Esophagus muscularis mucosa (tissue), 4 donors: ENCODE measurements at places on chromosomes 6 and 20. TPM values are rescaled to one million over a fixed set of nuclear protein-coding genes. Genes with fewer than 3 reads are reported as not detected.

GRCh38 chr6:87375315-87375714 is 30.7 kb downstream of the C6orf163 start:
- H3K4me3 ChIP-seq, result no peak overlapping the region
- no peaks in the 10 kb centered on the region for H3K36me3 ChIP-seq
- H3K27me3 ChIP-seq, result no peaks in the 10 kb centered on the region
- H3K4me1 ChIP-seq, result no peaks in the 10 kb centered on the region
- DNase-seq, result no peak
- H3K27ac ChIP-seq, result no peak overlapping the region

DNA sequence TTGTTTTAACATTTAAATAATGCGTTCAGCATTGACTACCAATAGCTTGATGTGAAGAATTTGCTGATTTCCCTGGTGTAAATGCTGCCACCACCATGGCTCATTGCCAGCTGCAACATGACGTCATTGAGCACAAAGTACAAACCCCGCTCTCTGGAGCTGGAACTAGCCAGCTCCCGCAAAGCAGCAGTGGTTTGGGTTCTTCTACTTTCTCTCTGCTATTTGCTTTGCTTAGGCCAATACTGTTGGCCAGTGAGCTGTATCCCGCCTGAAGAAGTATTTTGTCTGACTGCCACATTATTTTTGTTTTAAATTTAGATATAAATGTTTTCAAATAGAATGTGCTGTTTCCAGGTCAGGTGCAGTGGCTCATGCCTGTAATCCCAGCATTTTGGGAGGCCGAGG is 47.4 kb upstream of the KIF13A start:
- no peaks in the 10 kb centered on the region for H3K4me1 ChIP-seq
- H3K27me3 ChIP-seq, result no peaks in the 10 kb centered on the region
- no peak overlapping the region for H3K27ac ChIP-seq
- no peak overlapping the region for H3K4me3 ChIP-seq

GRCh38 chr20:22544462-22544861 is 39.9 kb downstream of the FOXA2 start:
- no peaks in the 10 kb centered on the region for H3K4me1 ChIP-seq
- no peaks in the 10 kb centered on the region for H3K36me3 ChIP-seq
- DNase-seq, result no peak

- H3K27ac ChIP-seq, result no peak overlapping the region
- no peak for DNase-seq
- no peaks in the 10 kb centered on the region for H3K36me3 ChIP-seq
- H3K4me1 ChIP-seq, result no peaks in the 10 kb centered on the region
Measured at GRCh38 chr6:68754681-68755213, 119.7 kb downstream of the ADGRB3 start.

GRCh38 chr6:4472222-4472621 is 304.0 kb upstream of the CDYL start:
- H3K27ac ChIP-seq, result no peak overlapping the region
- DNase-seq, result no peak
- no peaks in the 10 kb centered on the region for H3K4me1 ChIP-seq
- no peak overlapping the region for H3K4me3 ChIP-seq

- H3K36me3 ChIP-seq, result no peaks in the 10 kb centered on the region
- no peak overlapping the region for H3K27ac ChIP-seq
- no peaks in the 10 kb centered on the region for H3K4me1 ChIP-seq
- no peaks in the 10 kb centered on the region for H3K27me3 ChIP-seq
- no peak overlapping the region for H3K4me3 ChIP-seq
- no peak for DNase-seq
Measured at GRCh38 chr6:25756382-25757363, 2.1 kb downstream of the SLC17A4 start.

GRCh38 chr6:36249536-36249935 is 20.3 kb upstream of the PNPLA1 start:
- no peak for DNase-seq
- H3K4me3 ChIP-seq, result no peak overlapping the region
- H3K27me3 ChIP-seq, result no peaks in the 10 kb centered on the region

GRCh38 chr6:79686707-79687309 is 55.7 kb downstream of the SH3BGRL2 start:
- no peak for DNase-seq
- H3K36me3 ChIP-seq, result no peaks in the 10 kb centered on the region
- H3K4me1 ChIP-seq, result peaks cover 14% of the 10 kb centered on the region
- H3K4me3 ChIP-seq, result no peak overlapping the region
- no peaks in the 10 kb centered on the region for H3K27me3 ChIP-seq

- H3K4me3 ChIP-seq, result no peak overlapping the region
- no peak for DNase-seq
- no peaks in the 10 kb centered on the region for H3K27me3 ChIP-seq
- H3K27ac ChIP-seq, result no peak overlapping the region
- H3K36me3 ChIP-seq, result no peaks in the 10 kb centered on the region
- no peaks in the 10 kb centered on the region for H3K4me1 ChIP-seq
Measured at GRCh38 chr6:167045828-167046580, 46.8 kb downstream of the CEP43 start.

DNA sequence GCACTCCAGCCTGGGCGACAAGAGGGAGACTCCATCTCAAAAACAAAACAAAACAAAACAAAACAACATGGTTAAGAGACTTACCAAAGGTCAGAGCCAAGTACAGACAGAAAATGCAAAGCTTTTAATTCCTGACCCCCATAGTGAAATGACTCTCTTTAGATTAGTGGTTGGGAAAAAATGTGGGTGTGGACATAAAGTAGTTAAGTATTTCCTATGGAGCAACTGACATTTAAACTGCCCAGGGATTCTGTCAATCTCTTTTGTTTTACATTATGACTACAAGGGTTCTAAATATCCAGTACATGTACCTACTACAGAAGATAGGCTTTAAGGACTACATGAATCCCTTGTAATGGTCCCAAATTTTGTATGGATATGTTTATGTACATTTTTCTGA is 75.1 kb downstream of the IRAK1BP1 start:
- no peak overlapping the region for H3K4me3 ChIP-seq
- H3K36me3 ChIP-seq, result peaks cover 72% of the 10 kb centered on the region
- no peaks in the 10 kb centered on the region for H3K4me1 ChIP-seq

GRCh38 chr20:10674684-10675449 is 1.1 kb upstream of the JAG1 start:
- peak overlapping the region; percentile 77 for H3K4me3 ChIP-seq
- peaks cover 6% of the 10 kb centered on the region for H3K36me3 ChIP-seq
- no peaks in the 10 kb centered on the region for H3K27me3 ChIP-seq

- peak overlapping the region; percentile 16 for H3K4me3 ChIP-seq
- peaks cover 77% of the 10 kb centered on the region for H3K4me1 ChIP-seq
- H3K27ac ChIP-seq, result peak overlapping the region; percentile 73
- no peaks in the 10 kb centered on the region for H3K27me3 ChIP-seq
- no peaks in the 10 kb centered on the region for H3K36me3 ChIP-seq
Measured at GRCh38 chr20:41047975-41048305, 19.3 kb downstream of the TOP1 start.

DNA sequence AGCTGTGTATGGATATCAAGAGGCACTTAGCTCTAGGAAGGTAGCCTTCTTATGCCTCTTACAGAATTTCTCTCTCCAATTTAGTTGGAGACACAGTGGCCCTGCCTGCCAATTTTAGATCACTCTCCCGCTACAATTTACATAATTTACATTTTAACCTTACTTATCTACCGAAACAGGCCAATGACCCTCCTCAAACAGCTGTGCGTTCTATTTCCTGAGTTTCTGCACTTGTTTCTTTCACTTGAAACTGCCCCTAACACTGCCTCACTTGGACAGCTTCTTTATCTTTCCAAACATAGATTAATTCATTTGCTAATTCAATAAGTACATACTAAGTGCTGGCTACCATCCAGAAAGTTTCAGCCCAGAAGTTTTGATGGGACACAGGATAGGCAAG is 52.9 kb upstream of the HDDC2 start:
- H3K36me3 ChIP-seq, result no peaks in the 10 kb centered on the region
- no peak for DNase-seq
- H3K27ac ChIP-seq, result no peak overlapping the region
- no peaks in the 10 kb centered on the region for H3K4me1 ChIP-seq
- H3K27me3 ChIP-seq, result no peaks in the 10 kb centered on the region
- H3K4me3 ChIP-seq, result no peak overlapping the region

DNA sequence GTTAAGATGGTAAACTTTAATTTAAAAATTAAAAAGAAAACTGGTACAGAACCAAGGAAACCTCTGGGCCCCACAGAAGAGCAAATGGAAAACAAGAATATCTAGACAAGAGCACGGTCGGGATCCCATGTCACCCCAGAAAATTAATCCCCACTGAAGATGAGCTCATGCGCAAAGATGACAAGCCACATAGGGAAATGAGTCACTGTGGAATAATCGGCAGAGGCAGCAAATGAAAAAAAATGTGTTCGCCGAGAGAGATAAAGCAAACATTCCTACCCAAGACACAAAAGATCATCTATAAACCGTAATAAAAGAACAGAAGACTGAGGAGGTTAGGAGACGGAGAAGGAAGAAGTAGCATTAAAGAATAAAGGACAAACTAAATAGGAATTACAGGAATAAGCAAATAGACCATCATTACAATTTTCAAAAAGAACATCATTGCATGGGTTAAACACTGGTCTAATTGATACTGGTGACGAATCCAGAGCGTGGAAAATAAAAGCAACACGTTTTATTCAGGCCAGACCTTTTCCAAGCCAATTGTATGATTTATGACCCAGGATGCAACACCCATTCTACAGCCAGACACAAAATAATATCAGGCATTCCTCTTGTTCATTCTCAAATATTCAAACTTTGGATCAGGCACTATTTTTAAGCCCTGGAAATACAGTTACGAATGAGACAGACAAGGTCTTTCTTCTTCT is 138.0 kb upstream of the ARID1B start:
- H3K4me1 ChIP-seq, result peaks cover under 1% of the 10 kb centered on the region
- no peak overlapping the region for H3K4me3 ChIP-seq
- DNase-seq, result no peak

DNA sequence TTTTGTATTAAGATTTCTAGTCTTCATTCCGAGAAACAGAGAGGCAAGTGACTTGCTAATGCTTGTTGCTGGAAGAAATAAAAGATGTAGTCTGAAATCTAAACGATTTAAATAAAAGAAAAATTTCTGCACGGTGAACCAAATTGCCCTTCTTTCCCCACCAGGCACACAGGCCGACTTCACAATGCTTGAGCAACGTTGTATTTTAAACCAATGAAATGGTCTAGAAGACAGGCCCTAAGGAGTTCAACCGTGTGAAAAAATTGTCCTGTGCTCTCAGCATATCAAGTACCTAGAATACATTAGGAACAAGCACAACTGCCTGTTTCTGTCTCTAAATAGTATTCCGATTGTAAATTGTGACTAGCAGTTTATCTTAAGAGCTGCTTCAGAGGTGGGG is 308.8 kb upstream of the SOX4 start:
- H3K36me3 ChIP-seq, result no peaks in the 10 kb centered on the region
- no peak overlapping the region for H3K27ac ChIP-seq
- peak; percentile 50 for DNase-seq
- no peak overlapping the region for H3K4me3 ChIP-seq
- no peaks in the 10 kb centered on the region for H3K4me1 ChIP-seq

GRCh38 chr6:143337201-143337949 is 113.1 kb downstream of the ADAT2 start:
- no peak overlapping the region for H3K4me3 ChIP-seq
- no peak for DNase-seq
- H3K4me1 ChIP-seq, result no peaks in the 10 kb centered on the region
- H3K36me3 ChIP-seq, result peaks cover 8% of the 10 kb centered on the region

DNA sequence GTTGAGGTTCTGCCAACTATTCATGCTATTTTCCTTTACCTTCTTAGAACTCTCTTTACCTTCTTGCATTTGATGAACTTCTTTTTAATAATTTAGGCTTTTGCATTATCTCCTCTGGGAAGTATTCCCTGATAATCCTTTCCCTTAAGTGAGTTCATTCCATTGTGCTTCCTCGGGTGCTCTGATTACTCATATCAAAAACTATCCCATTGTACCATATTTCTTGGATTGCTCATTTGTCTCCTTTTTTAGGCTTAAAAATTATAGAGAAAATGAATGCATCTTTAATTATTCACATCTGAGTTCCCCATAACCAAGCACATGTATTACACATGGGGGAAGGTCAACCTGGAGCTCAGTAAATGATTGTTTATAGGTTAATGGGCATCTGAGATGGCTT is 2.5 kb downstream of the CALHM4 start:
- H3K27ac ChIP-seq, result no peak overlapping the region
- no peak overlapping the region for H3K4me3 ChIP-seq
- H3K36me3 ChIP-seq, result no peaks in the 10 kb centered on the region
- H3K4me1 ChIP-seq, result peaks cover 5% of the 10 kb centered on the region
- H3K27me3 ChIP-seq, result no peaks in the 10 kb centered on the region
- no peak for DNase-seq

DNA sequence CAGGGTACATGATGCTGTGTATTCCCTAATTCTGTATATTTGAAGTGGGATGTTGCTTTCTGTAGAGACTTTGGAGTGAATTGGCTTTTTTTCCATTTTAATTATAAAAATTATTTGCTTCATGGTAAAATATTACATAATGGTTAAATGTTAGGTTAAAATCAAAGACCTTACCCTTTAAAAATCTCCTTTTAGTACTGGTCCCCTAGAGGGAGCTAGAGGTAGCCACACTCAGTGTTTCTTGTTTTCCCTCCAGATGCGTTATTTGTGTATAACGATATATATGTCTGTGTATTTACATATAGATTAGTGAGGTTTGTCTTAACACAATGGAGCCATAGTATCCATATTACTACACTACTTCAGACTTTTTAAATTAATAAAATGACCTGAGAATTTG is 146.7 kb downstream of the PLCB4 start:
- no peak for DNase-seq
- H3K4me1 ChIP-seq, result peaks cover 48% of the 10 kb centered on the region
- no peaks in the 10 kb centered on the region for H3K27me3 ChIP-seq
- no peak overlapping the region for H3K4me3 ChIP-seq
- no peaks in the 10 kb centered on the region for H3K36me3 ChIP-seq
- peak overlapping the region; percentile 62 for H3K27ac ChIP-seq

The MOCS1 gene
- 37.3 TPM for total RNA-seq

The MPIG6B gene
- not detected for total RNA-seq

The BRD2 gene
- 112 TPM for total RNA-seq

The ULBP2 gene
- total RNA-seq, result 0.39 TPM

The UFL1 gene
- total RNA-seq, result 24.5 TPM

The BTNL2 gene
- total RNA-seq, result not detected
